Activated CD4-positive, alpha-beta T cell treated with anti-CD3 and anti-CD28 coated beads, Interleukin-2, amount 10 ng/mL, durations not matched to agents 24 days and 14 days (primary cell): ENCODE measurements at places on chromosomes 3 and 15. TPM values are rescaled to one million over a fixed set of nuclear protein-coding genes. Genes with fewer than 3 reads are reported as not detected.

DNA sequence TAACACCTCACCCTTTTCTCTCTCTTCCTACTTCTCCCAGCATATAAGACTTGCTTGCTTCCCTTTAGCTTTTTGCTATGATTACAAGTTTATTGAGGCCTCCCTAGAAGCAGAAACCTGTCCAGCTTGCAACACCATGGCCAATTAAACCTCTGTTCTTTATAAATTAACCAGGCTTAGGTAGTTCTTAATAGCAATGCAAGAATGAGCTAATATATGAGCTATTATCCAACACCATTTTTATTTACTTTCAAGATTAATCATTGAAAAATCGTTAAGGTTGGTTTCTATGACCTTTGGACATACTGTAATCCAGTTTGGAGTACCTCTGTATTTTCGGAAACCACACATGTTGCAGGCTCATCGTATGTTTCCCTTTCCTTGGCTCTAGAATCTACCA lies 643.1 kb downstream of the ZPLD1 start:
- DNase-seq, result no peak

- DNase-seq, result no peak
Observed at GRCh38 chr15:86213888-86214287, 134.2 kb downstream of the AGBL1 start.

- DNase-seq, result no peak
Observed at GRCh38 chr15:91368611-91369010, 268.6 kb downstream of the SV2B start.

DNA sequence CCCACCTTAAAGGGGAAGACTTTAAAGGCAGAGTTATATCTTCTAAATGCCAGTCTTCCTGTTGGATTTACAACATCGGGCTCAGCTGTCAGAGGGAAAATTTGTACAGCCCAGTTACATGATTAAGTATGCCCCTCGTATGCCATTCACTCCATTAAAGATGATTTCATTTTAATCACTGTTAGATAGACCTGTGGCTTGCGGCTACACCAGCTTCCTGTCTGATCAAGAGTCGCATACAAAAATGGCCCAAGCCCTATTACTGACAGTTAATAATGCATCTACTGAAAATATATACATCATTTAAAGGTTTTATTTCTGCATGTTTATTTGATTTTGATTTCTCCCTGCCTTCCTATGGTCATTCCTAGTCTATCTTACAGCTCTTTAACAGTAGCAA lies 7.1 kb downstream of the EIF4E3 start:
- no peak for DNase-seq

GRCh38 chr3:87710511-87710910 lies 348.3 kb downstream of the CGGBP1 start:
- DNase-seq, result no peak

GRCh38 chr3:36193448-36193847 lies 186.9 kb upstream of the STAC start:
- DNase-seq, result no peak

The IQCF5 gene
- not detected in 2 replicates for total RNA-seq

The CHRNA5 gene
- total RNA-seq, result 8.9 and 10.1 TPM in 2 replicates
